ENCODE measurements at places on chromosomes 3 and 15.

GRCh38 chr3:15361494-15362214 is 29.3 kb upstream of the SH3BP5 start:
- DNase-seq, result peak; percentile 36

- no peak for DNase-seq
Measured at GRCh38 chr3:99842826-99843589, 25.3 kb downstream of the CMSS1 start.

DNA sequence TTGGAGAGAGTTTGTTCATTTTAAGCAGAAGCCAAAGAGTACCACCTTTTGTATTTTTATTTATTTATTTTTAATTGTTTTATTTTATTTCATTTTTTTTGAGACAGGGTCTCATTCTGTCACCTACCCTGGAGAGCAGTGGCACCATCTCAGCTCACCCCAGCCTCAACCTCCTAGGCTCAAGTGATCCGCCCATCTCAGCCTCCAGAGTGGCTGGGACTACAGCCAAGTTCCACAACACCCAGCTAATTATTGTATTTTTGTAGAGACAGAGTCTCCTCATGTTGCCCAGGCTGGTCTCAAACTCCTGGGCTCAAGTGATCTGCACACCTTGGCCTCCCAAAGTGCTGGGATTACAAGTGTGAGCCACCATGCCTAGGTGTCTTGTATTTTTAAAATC is 9.6 kb downstream of the CCR8 start:
- DNase-seq, result no peak

DNA sequence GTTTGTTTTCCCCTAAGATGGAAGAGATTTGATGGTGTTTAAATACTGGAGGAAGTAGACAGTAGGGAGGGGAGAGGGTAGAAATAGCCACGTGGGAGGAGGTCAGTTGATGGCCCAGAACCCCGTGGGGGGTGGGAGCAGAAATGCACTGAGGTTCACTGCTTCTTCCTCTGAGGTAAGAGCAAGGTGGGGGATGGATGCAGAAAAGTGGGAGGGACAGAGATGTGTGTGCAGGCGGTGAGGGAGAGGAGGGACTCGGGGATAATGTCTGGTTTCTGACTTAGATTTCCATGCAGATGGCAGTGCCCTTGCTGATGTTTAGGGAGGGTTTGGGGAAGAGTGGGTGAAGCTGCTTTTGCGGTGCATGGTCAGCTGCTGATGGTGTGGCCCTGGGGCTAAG is 102.9 kb downstream of the ARNT2 start:
- DNase-seq, result no peak

DNA sequence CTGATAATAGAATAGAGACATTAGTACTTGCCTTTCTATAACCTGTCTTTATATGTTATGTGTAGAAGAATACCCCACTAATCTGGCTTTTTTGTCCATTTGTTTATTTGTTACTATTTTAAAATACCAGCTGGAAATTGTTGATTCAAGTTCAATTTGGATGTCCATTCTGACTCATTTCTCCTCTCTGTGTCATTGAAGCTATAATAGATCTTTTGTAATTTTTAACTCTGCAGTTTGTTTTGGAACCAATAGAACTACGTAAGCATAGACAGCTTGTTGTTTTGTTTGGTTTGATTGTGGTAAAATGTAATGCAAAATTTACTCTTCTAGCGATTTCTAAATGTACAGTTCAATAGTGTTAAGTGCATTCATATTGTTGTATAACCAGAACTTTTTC is 390.4 kb downstream of the ZIC1 start:
- DNase-seq, result no peak

DNA sequence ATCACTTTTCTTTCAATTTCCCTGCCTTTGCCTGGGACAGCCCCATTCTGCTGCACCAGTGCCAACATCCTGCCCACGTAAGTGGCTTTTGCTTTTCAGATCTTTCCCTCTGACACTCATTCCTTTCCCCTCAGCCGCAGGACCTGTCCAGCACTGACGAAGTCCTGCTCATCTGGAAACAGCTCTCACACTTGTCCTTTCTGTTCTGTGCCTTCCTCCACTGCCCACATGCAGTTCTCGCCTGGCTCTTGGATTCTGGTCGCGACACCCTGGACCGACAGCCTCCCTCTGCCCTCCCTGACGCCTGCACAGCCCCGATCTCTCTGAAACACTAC is 99.7 kb downstream of the ADCY5 start:
- no peak for DNase-seq

DNA sequence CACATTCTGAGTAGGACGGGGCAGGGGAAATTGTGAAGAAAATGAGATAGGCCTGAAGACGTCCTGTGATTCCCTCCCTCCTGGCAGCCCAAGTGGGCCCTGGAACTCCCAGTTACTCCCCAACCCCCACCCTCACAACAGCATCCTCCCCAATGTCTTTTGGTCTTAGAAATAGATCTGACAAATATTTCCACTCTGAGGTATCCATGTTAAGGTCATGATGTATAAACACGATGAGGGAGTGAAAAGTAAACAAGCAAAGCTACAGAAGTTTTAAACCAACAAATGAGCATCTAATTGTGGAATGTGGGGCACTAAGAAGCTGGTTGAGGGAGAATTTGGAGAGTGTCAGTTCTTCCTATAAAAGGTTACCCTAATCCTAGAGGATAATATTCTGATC is 103.7 kb upstream of the AADACL2 start:
- no peak for DNase-seq

GRCh38 chr3:49276475-49277382 is at the start of gene C3orf62:
TSS of gene C3orf62 (minus strand) at chr3:49277232. CDS start at chr3:49276872, 360 bp downstream.
- DNase-seq, result peak; percentile 73

- DNase-seq, result no peak
Measured at GRCh38 chr15:45203182-45203581, 15.4 kb upstream of the SHF start.

- no peak for DNase-seq
Measured at GRCh38 chr3:60399861-60400845, 851.1 kb downstream of the FHIT start.

DNA sequence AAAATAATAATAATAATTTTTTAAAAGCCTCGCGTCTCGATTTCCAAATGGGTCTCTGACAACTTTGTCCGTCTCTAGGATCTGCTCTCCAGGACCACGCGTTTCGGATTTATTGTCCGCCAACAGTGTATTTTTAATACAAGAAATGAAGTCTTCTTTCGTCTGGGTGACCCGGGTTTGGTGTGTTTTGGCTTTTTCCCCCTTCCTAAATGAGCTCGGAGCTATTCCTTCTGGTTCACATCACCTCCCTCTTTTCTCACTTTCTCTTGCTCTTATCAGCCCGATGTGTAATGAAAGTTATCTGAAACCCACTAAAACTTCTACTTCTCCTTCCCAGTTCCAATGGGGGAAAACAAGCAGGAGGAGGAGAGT is 516.7 kb downstream of the MECOM start:
- no peak for DNase-seq

- no peak for DNase-seq
Measured at GRCh38 chr3:24476871-24477656, 17.6 kb downstream of the THRB start.

- DNase-seq, result no peak
Measured at GRCh38 chr3:148464246-148464645, 233.5 kb upstream of the AGTR1 start.

DNA sequence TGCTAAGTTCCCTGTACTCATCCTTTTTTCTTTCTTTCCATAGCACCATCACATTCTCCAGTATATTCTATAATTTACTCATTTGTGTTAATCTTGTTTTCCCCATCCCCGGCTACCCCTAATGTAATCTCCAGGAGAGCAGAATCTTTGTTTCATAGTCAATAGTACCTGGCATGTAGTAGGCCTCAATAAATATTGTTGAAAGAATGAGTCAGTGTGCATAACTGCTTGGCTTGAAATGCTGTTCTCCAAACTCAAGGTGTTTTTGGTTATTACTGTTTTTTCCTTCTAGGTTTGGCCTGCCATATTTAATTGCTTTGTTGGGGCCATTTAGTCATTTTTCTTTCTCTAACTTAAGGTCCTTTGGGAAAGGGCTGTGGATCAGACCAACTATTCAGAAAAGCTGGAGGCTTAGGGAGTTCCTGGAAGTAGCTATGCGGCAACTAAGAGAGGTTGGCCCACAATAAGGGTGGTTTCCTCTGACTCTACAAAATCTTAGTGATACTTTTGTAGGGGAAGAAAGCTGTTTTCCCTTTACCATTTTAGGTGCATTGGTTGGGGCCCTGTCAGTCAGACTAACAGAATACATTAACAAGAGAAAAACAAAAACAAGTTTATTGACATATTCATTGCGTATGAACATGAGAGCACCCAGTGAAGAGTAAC is 28.4 kb downstream of the KAT2B start:
- no peak for DNase-seq

GRCh38 chr15:68989541-68990230 is 24.8 kb upstream of the NOX5 start:
- DNase-seq, result no peak

DNA sequence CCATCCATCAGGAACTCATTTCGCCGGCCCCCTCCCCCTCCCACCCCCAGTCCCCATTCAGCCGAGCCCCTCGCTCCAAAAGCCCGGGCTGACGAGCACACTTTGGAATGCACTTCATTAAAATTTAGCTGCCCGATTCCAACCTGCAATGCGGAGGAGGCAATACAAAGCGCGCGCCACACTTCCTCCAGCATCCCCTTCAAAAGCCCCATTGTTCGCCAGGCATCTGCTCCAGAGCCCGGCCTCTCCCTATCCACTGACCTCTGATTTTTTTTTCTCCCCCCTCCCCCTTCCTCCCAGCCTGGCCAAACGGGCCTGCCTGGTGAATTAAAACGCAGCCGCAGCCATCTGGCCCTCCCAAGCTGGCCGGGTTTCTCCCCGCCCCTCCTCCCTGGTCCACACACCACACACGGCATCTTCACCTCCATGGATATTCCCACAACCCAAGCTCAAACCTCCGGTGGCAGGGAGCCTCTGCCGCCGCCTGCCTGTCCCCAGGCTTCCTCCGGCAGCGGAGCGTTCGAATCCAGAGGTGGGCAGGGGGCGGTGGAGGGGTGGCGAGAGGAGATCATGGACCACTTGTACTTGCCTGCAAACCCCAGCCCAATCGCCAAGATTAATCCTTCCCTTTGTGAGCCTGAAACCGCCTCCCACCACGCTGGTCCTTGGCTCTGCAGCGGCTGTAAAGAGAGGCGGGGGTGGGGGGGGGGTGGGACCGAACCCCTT is 441.3 kb downstream of the MAGI1 start:
- DNase-seq, result no peak

DNA sequence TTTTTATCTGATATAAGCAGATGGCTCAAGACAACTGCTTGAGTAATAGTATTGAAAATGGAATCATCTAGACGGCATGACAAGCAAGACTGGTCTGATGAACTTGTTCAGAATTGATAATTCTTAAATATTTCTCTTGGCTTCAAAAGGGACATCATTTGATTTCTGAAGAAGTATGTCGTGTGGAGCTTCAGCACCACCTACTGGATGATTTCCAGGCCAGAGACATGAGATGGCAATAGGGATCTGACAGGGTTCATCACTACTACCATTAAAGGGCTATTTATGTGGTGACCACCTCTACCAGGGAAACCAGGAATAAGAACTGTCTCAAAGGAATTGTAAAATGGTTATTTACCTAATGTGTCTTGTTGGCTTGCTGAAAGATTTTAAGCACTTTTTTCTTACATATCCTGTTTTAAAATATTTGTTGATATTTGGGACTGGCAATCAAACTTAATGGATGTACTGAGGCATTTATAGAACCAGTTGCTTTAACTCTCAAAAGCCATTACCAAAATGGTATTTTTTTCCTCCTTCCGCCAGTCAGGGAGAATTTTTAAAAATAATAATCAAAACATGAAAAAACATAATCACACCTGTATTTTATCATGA is 99.5 kb upstream of the FAM98B start:
- DNase-seq, result peak; percentile 65

DNA sequence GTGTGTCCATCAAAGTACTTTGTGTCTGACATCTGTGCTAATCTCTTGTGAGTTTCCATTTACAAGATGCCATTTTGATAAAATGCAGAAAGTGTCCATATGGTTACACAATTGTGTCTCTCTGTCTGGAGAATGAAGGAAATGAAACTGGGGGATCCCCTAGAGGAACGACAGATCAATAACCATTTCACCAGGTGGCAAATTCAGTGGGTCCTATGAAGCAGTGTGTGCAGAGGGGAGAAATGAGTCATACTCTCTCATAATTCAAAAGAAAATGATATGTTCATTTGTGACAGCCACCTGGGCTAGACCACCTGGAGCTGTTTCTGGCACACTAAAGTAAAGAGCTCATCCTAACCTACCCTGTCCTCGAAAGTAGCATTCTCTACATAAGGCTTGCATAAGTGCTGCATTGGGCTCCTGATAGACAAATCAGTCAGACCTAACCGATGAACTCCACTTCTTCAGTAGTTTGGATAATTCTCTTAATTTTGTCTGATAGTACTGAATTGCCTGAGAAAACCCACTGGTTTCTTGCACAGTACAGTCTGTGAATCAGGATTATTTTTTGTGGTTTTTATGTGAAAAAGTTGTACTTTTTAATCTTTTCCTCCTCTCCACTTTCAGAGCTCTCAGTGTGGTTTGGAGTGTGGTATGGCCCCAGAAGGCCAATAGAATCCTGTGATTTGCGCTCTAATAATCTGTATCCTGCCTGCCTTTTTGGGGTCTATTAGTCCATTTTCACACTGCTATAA is 10.3 kb upstream of the CD47 start:
- DNase-seq, result peak; percentile 63

DNA sequence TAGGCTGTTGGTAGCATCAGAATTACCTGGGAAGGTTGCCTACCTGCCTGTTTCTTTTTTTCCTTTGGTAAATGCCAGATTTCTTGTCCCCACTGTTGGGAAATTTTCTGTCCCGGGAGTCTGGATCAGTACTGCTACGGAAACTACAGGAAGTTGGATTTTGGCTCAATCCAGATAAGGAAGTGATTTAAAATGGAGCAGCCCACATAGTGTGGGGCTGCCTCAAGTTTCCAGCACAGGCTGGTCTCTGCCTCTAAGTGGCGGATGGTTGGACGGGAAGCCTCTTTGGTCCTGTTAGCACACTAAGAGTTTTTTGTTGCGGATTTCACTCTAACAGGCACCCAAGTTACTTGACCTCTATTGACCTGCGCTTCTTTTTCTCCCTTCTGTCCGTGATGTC is 54.7 kb downstream of the EEFSEC start:
- no peak for DNase-seq

DNA sequence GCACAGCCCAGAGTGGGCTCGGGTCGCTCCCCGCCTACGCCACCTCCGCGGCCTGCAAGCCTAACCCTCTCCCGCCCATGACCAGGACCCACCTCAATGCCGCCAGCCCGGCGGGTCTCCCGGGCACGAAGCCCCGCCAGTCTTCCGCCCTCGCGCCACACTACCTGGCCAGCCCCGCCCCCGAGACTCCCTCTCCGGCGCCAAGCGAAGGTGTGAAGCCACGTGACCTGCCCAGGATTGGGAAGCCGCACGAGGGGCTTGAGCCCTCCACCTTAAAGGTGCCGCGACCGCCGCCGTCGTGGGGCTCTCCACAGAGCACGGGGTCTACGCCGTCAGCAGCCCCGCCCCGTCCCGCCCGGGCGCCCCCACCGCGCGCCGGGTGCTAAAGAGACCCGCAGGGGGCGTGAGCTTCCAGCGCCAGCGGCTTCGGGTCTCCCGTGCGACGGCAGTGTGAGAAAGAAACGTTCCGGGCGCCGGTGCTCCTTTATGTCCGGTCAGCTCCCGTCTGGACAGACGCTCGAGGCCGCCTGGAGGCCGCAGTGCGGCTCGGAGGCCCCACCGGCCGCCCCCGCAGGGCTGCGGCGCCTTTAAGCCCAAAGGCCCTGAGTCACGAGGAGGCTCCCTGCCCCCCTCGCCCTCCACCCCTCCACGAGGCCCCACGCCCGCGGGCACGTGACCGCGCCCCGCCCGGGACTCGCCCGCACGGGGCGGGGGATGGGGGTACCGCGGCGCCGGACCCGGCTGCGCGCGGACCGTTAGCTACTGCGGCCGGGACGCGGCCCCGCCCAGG is at the start of gene CPEB1:
CPEB1 (minus strand) TSS at position 319 of the 790 bp plus-strand sequence. CDS start 18,904 bp downstream, outside the sequence.
- peak; percentile 31 for DNase-seq

Measured in CD4-positive, alpha-beta T cell treated with Interleukin-17A for 1 hour (primary cell).